ENCODE measurements at places on chromosomes 16 and 17.

GRCh38 chr17:2179615-2180295, 123.8 kb downstream of the SMG6 start:
- DNase-seq = no peak

- DNase-seq = no peak
These were observed 178.9 kb downstream of the PRKCA start for GRCh38 chr17:66481271-66481670.

DNA sequence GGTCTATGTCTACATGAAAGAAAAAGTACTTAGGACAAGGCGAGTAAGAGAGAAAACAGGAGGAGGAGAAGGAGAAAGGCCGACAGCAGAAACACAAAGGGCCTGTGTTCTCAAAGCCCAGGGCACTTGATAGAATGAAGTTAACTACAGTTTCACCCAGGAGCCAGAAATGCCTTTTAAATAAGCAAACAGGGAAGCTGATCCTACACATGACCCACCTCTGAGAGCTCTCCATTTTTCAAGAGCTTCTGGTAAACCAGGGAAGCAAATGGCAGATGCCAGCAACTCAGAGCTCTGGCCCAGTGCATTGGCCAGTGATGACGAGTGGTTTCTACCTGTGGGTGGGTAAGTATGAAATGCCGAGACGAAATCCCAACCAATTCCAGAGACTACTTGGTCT, 163.4 kb downstream of the ZFHX3 start:
- no peak for DNase-seq

DNA sequence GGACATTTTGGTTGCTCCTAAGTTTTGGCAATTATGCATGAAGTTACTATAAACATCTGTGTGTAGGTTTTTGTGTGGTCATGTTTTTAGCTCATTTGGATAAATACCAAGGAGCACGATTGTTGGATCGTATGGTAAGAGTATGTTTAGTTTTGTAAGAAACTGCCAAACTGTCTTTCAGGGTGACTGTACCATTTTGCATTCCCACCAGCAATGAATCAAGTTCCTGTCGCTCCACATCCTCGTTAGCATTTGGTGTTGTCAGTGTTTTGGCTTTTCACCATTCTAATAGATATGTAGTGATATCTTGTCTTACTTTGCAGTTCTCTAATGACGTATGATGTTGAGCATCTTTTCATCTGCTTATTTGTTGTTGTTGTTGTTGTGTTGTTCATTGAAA, 20.2 kb downstream of the TENT4B start:
- no peak for DNase-seq

- no peak for DNase-seq
These were observed 12.0 kb downstream of the USP36 start for GRCh38 chr17:78828470-78829185.

GRCh38 chr17:64786337-64786736, 124.2 kb upstream of the SMURF2 start:
- DNase-seq = no peak

DNA sequence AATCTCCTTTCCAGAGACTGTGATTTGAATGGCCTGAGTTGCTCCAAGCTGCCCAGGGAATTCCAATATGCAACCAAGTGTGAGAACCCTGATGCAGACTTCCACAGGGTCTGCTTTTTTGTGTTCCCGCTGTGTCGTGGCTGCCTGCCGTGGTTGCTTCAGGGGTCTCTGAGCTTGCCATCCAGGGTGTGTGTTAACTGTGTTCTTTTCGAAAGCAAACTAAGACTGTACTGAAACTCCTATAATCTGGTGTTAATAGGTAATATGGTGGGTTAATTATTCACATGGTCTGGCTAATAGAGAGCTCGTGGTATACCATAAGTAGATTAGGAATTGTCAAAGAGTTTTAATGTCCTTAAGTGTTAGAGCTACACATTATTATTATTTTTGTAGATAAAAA, 20.7 kb downstream of the UBN1 start:
- no peak for DNase-seq

DNA sequence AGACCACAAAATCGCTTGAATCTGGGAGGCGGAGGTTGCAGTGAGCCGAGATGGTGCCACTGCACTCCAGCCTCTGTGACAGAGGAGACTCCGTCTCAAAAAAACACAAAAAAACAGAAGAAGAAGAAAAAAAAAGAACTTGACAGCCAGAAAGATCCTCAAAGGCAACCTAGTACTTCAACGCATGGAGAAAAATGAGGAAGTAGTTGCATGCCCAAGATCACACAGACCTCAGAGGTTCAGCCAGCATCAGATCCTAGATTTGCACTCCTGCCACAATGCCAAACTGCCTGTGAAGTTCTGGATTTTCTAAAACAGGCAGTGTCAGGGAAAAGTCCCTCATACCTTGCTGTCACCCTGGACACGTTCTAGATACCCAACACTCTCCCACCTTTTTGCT, 1.5 kb downstream of the ATPAF2 start:
- no peak for DNase-seq

DNA sequence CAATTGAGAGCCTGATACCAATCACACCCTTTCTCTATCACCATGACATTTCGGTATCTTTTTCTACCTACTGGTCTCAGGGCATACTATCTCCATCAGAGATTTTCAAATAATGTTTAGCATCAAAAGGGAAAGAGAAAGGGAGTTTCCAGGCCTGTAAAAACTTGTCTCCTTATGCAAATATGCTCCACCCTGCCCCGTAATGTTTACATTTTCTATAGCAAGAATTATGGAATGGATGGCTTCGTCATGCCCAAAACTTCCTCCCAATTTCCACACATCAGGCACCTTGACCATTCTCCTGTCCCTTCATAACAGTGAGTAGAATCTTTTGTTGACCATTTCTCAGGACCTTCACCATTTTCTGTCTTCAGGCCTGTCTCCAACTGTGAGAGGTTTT, 30.9 kb upstream of the HLF start:
- no peak for DNase-seq

GRCh38 chr17:78940258-78940657, 15.1 kb upstream of the TIMP2 start:
- no peak for DNase-seq

DNA sequence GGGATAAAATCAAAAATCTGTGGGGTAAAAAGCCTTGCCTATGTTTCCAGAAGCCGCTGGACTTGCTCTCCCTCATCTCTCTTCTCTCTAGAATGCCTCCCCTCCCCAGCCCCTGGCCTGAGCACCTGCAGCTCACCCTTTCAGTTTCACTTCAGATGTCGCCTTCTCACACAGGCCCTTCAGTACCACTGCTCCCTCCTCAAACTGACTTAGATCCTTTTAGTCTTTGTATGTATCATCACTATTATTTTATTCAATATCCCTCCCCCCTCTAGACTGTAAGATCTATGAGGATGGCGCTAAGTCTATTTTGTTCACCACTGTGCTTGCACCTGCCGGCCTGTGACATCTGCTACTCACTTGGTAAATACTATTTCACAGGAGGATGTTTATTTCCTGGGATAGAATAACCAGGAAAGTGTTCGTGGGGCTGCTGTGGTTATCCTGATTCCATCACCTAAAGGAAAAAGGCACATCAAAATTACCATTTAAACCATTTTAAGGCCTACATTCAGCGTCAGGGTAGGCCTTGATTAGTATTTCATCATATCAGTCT, 122.3 kb downstream of the MRTFB start:
- DNase-seq = no peak

DNA sequence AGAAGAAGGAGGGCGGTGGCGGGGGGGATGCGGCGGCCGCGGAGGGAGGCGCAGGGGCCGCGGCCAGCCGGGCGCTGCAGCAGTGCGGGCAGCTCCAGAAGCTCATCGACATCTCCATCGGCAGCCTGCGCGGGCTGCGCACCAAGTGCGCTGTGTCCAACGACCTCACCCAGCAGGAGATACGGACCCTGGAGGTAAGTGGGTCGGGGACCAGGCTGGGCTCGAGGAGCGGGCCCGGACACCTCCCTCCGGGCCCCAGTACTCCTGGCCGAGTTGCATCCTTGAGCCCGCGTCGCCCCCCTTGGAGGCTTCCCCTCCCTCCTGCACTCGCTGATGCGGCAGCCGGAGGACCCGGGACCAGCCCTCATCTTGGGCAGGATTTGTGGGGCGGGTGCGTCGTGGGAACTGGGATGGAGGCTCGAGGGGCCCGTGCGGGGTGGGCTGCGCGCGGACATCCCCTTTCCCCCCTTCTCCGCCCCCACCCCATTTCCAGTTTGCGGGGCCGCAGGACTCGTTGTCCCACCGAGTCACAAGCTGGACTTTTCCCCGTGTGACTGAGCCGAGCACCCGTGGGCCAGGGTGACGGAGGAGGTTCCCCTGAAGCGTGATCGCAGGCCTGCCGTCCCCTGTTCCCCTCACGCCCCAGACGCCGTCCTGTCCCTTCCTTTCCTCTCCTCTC, 572 bp downstream of the KSR1 start:
- no peak for DNase-seq

DNA sequence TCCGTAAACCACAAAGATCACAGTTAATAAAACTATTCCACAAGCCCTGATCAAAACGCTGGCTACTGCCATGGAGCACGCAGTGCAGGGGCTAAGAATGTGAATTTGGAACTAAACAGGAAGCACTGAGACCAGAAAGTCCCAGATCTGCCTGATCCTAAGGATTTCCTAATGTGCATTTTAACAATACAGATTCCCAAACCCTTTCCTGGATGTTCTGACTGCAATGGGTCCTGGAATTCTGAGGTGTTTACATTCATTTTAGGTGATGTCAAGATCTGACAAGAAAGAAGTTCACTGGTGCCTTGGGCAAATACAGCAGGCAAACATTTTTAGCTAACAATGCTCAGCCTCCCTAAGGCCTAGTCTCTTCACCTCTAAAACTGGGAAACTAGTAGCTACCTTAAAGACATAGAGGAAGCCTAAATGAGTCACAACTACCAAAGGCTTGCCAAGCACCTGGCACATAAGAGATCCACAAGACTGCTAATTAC, 10.3 kb downstream of the NSMCE1 start:
- DNase-seq = no peak

DNA sequence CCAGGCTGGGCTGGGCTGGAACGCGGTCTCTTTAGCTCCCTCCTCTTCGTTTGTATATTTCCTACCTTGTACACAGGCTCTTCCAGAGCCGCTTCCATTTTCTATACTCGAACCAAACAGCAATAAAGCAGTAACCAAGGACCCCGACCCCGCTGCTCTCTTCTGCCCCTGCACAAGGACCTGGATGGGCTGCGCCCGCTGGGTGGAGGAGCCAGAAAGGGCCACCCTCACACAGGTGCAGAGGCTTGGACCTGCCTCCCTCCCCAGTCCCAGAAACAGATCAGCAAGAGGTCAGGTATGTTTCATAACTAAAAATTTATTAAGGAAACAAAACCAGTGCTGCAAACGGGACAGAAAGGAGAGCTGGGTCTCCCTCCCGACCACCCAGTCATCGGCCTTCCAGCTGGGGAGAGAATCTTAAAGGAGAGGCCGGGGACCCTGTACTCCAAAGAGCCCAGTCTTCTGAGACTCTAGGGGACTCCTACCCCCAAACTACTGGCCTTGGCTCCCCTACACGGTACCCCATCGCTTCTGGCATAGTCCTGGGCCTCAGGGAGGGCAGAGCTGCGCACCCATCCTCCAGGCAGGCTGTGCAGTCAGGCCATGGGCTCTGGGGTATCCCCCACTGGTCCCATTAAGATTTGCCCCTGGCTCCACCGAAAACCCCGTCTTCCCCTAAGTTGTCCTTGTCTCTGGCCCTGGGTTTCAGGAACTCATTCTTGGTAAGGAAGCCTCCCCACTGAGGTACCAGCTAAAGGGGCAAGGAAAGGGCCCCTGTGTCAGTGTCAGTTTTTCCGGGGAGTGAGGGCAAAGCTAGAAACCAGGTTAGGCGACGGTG, 4.9 kb downstream of the HIC1 start:
- DNase-seq = no peak
